ENCODE measurements at places on chromosomes 2 and 18. TPM values are rescaled to one million over a fixed set of nuclear protein-coding genes. Genes with fewer than 3 reads are reported as not detected.
A peak's percentile ranks its signal among the peaks of the same experiment; 100 is the strongest.

The MMADHC gene
- total RNA-seq = 60.3 TPM

The ANKRD30BL gene
- total RNA-seq = not detected

The SPOPL gene
- total RNA-seq = 50.5 TPM

The SLC9A2 gene
- total RNA-seq = not detected

The GAL3ST2 gene
- total RNA-seq = not detected

DNA sequence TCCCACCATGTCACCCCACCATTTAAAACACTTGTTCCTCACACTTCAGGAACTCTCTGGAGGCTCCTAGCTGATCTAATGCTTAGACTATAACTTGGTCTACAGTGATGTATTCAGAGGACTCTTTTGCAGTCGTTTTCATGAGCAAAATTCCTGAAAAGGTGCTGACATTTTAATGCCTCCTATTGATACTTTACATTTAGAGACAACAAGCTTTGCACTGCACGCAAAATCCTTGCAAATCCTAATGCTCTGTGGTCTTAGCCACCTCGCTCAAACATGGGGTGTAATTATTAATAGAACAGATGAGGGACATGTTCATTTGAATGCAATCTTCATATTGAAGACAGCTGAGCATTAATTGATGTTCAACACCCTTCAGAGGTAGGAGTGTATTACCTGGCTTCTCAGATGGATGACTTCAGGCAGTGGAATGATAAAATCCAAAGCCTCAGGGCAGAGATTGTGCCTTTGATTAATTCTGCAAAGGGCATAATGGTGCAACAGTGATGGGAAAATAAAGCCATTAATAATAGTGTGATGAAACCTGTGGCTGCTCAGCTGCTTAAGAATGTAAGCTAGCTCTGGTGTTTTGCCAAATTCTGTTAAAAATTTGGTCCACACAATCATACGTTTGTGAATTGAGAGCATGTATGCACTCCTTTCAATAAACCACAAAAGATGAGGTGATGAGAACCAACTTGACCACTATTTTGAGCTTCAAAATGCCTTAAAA is 5.4 kb downstream of the CTAGE1 start:
- H3K4me3 ChIP-seq = no peak overlapping the region
- no peaks in the 10 kb centered on the region for H3K4me1 ChIP-seq
- no peaks in the 10 kb centered on the region for H3K36me3 ChIP-seq
- no peak for DNase-seq
- H3K27ac ChIP-seq = no peak overlapping the region

DNA sequence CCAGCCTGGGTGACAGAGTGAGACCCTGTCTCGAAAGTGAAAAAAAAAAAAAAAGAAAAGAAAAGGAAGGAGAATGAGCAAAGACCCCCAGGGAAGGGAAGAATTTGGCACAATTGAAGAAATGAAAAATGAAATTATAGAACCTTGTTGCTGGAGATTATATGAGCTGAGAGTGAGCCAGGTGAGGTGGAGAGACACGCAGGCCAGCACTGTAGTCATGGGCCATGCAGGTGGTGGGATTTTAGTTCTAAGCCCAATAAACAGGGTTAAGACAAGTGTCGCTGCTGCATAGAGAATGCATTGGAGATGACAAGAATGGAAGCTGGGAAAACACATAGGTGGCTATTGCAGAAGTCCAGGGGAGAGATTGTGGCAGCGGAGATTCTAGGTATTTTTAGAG is 32.3 kb downstream of the FBLN7 start:
- H3K4me1 ChIP-seq = no peaks in the 10 kb centered on the region
- no peaks in the 10 kb centered on the region for H3K36me3 ChIP-seq
- H3K4me3 ChIP-seq = no peak overlapping the region

DNA sequence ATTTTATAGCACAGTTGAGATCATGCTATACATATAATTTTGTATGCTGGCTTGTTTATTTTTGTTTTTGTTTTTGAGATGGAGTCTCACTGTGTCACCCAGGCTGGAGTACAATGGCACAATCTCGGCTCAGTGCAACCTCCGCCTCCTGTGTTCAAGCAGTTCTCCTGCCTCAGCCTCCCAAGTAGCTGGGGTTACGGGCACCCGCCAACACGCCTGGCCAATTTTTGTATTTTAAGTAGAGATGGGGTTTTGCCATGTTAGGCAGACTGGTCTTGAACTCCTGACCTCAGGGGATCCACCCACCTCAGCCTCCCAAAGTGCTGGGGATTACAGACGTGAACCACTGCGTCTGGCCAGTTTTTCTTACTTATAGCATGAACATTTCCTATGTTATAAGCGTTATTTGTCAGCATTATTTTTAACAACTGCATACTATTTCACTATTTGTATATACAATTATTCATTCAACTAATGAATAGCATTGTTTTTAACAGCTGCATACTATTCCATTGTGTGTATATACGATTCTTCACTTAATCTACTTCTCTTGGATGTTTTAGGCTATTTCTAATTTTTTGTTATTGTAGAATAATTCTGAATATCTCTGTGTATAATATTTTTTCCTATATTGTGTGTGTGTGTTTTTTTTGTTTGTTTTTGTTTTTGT is 3.5 kb downstream of the EHD3 start:
- DNase-seq = no peak
- no peaks in the 10 kb centered on the region for H3K27me3 ChIP-seq
- no peaks in the 10 kb centered on the region for H3K36me3 ChIP-seq
- H3K4me3 ChIP-seq = no peak overlapping the region
- H3K27ac ChIP-seq = no peak overlapping the region

DNA sequence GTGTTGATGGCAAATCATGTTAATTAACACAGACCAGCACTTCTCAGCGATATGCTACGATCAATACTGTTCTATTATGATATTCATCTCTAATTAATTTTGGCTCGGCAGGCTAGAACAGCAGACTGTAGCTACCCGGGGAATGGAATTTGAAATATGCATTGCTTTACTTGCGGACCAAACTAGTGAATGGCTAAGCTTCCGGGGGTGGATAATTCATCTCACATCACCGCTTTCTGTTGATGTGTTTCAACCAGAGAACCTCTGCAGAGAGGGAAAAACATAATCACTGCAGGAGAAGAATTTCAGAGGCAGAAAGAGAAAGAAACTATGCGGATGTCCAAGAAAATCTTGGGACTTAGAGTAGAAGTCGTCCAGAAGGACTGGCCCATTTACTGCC is 490.9 kb downstream of the STK39 start:
- no peaks in the 10 kb centered on the region for H3K4me1 ChIP-seq
- H3K27ac ChIP-seq = no peak overlapping the region
- no peaks in the 10 kb centered on the region for H3K36me3 ChIP-seq
- H3K27me3 ChIP-seq = no peaks in the 10 kb centered on the region
- DNase-seq = no peak
- H3K4me3 ChIP-seq = no peak overlapping the region

DNA sequence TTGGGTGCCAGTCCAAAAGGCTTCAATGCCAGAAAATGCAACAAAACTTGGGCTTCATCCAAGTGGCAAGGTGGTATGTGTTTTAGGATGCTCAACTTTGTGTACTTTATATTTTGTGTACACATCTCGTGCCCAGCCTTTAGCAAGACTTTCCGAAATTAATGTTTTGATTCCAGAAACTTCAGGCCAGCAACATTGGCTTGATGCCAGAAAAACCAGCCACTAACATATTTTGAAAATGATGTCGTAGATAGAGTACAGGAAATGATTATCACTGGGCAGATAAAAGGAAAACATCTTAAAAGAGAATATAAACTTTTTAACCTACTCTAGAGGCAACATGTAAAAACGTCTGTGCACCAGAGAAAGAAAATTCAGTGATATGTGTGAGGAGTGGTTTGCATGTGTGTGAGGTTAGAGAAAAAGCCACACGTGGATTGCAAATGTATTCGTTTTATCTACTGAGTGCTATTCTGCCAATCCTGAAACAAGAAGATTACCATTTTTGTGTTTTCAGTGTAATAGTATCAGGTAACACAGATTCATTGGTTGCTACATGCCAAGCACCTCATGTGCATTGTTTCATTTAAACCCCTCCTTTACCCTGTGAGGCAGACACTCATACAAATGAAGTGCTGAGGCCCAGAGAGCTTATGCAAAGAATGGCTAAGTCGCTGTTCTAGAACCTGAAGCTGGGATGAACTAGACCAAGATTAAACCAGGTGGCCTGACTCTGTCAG is 264.8 kb downstream of the C1D start:
- no peaks in the 10 kb centered on the region for H3K36me3 ChIP-seq
- DNase-seq = no peak
- H3K27me3 ChIP-seq = no peaks in the 10 kb centered on the region

GRCh38 chr2:120132190-120132589 is 91.0 kb downstream of the TMEM185B start:
- peaks cover 3% of the 10 kb centered on the region for H3K36me3 ChIP-seq
- H3K4me1 ChIP-seq = no peaks in the 10 kb centered on the region
- no peak overlapping the region for H3K27ac ChIP-seq
- DNase-seq = no peak

DNA sequence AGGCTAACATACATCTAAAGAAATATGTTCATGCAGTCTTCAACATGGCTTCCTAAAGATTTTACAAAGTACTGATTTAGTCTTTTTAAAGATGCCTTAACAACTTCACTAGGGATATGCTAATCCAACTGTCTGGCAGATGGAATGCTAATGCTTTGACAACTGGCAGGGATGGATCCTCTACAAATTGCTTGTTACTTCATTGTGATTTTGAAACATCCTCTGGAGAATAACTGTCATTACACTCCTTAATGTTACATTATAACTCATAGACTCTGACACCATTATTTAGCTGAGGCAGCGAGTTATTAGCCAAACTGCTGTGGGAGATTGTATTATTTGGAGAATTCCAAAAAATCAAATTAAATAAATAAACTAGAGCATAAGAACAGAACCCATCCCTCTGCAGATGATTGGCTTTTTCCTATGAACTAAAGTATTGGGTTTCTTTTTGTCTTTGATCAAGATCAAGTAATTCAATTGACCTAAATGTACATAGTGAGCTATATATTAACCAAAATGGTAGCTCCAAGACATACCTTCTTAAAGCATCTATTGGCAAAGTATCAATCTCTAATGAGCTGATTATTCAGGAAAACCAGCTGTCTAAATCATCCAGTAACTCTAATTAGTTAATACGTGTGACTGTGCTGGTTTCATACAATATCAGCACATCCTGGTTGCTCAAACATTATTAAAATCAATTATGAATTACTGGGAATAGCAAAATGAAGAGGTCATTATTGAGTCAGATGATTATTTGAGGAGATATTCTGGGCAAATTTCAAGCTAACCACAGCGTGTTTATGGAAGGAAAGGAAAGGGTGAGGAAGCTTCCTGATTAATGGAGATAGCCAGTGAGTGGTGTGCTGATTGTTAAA is 321.3 kb upstream of the TFPI start:
- H3K27ac ChIP-seq = no peak overlapping the region
- H3K27me3 ChIP-seq = no peaks in the 10 kb centered on the region
- no peaks in the 10 kb centered on the region for H3K4me1 ChIP-seq
- no peak for DNase-seq
- H3K36me3 ChIP-seq = no peaks in the 10 kb centered on the region

- H3K27me3 ChIP-seq = no peaks in the 10 kb centered on the region
- no peak overlapping the region for H3K27ac ChIP-seq
- H3K36me3 ChIP-seq = no peaks in the 10 kb centered on the region
- no peak for DNase-seq
Measured at GRCh38 chr2:54545702-54546450, 89.7 kb downstream of the SPTBN1 start.

DNA sequence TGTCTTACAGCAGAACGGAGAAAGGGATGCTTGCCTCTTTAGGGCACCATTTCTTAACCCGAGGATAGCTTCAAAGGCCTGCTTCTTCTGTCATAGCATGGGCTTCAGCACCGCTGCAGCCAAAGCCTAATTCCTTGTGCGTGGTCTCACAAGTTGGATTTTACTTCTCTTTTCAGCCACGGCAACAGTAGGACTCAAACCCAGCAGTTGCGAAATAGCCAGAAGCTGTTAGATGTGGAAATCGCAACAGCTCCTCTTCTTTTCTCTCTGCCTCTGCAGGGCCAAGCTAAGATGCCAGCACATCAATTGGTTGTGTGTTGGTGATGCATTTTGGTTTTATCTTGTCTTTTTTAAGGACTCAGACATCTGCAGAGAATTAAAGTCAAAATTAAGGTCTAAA is 3.1 kb downstream of the NRXN1 start:
- DNase-seq = no peak
- H3K27ac ChIP-seq = no peak overlapping the region
- no peaks in the 10 kb centered on the region for H3K36me3 ChIP-seq
- no peaks in the 10 kb centered on the region for H3K4me1 ChIP-seq

- H3K27me3 ChIP-seq = no peaks in the 10 kb centered on the region
- peak overlapping the region; percentile 4 for H3K4me3 ChIP-seq
- peak; percentile 72 for DNase-seq
- no peaks in the 10 kb centered on the region for H3K36me3 ChIP-seq
- H3K27ac ChIP-seq = no peak overlapping the region
Measured at GRCh38 chr2:12005886-12006681, 259.7 kb downstream of the LPIN1 start.

DNA sequence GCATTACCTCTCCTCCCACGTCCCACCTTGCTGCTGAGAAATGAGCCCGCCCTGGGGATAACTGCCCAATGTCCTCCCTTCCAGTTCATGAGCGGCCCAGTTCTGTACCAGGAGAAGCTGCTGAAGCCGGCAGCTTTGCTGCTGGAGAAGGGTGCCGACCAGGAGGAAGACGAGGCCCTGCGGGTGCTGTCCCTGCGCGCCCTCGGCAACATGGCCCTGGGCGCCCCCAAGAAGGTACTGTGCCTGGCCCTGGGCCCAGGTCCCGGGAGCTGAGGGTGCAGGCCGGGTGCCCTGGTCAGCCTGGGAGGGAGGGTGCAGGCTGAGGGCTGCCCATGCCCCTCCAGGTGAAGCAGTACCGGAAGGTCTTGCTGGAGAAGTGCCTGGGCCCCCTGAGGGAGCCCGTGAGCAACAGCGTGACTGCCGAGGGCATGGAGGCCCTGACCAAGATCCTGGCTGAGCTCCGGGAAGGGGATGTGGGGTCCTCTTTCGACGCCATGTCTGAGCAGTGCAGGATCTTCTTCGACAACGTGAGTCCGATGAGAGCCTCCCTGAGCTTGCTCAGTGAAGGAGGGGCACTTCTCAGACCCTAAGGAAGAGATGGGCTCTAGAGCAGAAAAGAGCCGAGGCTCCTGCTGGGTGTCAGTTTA is 25.7 kb downstream of the HJURP start:
- H3K4me3 ChIP-seq = no peak overlapping the region
- no peak for DNase-seq
- H3K27ac ChIP-seq = no peak overlapping the region
- H3K36me3 ChIP-seq = no peaks in the 10 kb centered on the region
- no peaks in the 10 kb centered on the region for H3K27me3 ChIP-seq

GRCh38 chr2:125656190-125656589 is 999.8 kb upstream of the GYPC start:
- no peak overlapping the region for H3K4me3 ChIP-seq
- DNase-seq = no peak
- no peak overlapping the region for H3K27ac ChIP-seq

GRCh38 chr18:3930126-3931012 is 480.4 kb downstream of the TGIF1 start:
- no peak for DNase-seq
- no peaks in the 10 kb centered on the region for H3K27me3 ChIP-seq
- H3K36me3 ChIP-seq = no peaks in the 10 kb centered on the region
- no peak overlapping the region for H3K4me3 ChIP-seq
